Naive thymus-derived CD8-positive, alpha-beta T cell (primary cell): ENCODE measurements at places on chromosomes 11 and 22.
A peak's percentile ranks its signal among the peaks of the same experiment; 100 is the strongest.

GRCh38 chr11:1534682-1535081 is 37.4 kb downstream of the DUSP8 start:
- H3K4me1 ChIP-seq, result peaks cover 33% of the 10 kb centered on the region
- H3K27me3 ChIP-seq, result peaks cover 2% of the 10 kb centered on the region
- H3K36me3 ChIP-seq, result peaks cover 2% of the 10 kb centered on the region
- H3K4me3 ChIP-seq, result no peak overlapping the region
- no peak overlapping the region for H3K27ac ChIP-seq

DNA sequence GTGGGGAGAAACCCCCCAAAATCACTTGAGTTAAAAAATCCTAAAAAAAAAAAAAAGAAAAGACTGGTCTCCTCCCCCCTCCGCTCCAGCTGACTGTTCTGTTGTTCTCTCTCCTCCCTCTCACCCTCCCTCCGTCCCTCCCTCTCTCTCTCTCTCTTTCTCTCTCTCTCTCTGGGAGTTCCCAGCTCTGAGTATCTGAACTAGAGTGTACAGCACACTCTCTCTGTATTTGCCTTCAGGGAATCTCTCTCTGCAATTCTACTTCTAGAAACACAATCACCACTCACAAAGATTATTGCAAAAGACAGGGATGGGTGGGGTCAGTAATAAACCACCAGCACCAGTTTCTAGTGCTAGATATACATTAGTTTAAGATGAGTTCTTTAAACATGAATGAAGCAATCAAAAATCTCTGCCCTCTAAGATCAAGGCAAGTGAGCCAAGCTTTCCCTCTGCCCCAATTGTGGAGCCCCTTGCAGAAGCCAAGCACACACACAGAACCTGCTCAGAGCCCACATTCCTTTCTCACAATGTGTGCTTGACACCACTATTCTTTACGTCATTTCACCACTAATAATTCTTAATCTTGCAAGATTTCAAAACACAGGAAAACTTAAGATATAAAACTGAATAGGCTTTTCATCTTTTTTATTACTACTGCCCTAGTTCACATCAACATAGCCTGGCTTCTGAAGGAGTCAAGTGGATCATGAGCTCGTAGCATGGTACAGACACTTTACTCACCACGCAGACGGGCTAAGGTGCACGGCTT is 133.5 kb downstream of the RBFOX2 start:
- H3K36me3 ChIP-seq, result no peaks in the 10 kb centered on the region

DNA sequence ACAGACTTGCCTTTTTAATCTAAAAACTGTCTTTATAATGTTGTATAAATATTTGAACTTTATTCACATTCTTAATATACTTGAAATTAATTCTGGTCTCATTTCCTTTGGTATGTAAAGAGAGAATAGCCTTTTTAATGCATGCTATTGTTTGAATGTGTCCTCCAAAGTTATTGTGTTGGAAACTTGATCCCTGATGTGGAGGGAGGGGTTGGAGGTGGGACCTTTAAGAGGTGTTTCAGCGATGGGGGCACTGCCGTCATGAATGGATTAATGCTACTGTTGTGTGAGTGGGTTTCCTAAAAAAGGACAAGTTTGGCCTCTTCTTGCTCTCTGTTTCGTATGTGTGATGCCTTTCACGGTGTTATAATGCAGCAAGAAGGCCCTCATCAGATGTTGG is 131.7 kb downstream of the DDX10 start:
- peaks cover 4% of the 10 kb centered on the region for H3K36me3 ChIP-seq
- H3K27ac ChIP-seq, result no peak overlapping the region
- DNase-seq, result no peak
- peaks cover 13% of the 10 kb centered on the region for H3K4me1 ChIP-seq
- no peak overlapping the region for H3K4me3 ChIP-seq

GRCh38 chr11:63282579-63282978 is 39.2 kb upstream of the SLC22A25 start:
- no peak overlapping the region for H3K4me3 ChIP-seq
- no peak overlapping the region for H3K27ac ChIP-seq
- no peak for DNase-seq
- H3K36me3 ChIP-seq, result peaks cover 4% of the 10 kb centered on the region
- peaks cover 23% of the 10 kb centered on the region for H3K27me3 ChIP-seq

DNA sequence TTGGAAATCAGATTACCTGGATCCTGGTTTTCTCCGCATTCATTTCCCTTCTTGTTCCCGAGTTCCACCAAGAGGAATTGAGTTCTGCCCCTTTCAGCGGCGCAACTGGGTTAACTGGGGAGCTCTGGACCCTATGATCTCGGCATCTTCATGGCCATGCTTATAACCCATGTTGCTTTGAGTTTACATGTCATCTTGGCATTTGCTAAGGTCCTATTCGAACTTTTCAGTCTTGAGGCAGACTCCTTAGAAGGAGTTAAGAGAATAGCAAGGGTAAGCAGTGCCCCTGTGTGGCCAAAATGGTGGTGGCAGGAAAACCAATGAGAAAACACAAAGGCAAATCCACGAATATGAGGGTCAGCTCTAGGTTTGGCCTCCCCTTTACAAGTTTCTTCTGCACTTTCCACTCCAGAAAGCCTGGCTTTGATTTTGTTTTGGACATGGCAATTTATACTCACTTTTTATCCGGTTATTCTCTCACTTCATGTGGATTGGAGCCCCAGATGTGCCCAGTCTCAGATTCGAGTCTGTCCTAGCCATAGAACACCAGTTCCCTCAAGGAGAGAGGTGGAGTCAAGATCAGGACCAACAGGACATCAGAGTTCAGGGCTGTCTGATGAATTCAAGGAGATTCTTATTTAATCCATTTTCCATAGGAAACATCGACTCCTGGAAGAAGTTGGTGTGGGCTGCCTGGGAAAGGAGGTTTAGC is 55.3 kb upstream of the FBXO3 start:
- H3K27me3 ChIP-seq, result peaks cover 42% of the 10 kb centered on the region
- peak; percentile 50 for DNase-seq
- peak overlapping the region; percentile 91 for H3K4me3 ChIP-seq
- no peaks in the 10 kb centered on the region for H3K36me3 ChIP-seq

- no peaks in the 10 kb centered on the region for H3K36me3 ChIP-seq
- no peak overlapping the region for H3K4me3 ChIP-seq
- H3K4me1 ChIP-seq, result peaks cover 8% of the 10 kb centered on the region
- no peak overlapping the region for H3K27ac ChIP-seq
These were observed 14.4 kb downstream of the KCTD17 start for GRCh38 chr22:37065961-37066360.
